Activated naive CD4-positive, alpha-beta T cell treated with anti-CD3 and anti-CD28 coated beads, Interleukin-2, amount 50 U/mL, for 72 hours (primary cell): ENCODE measurements at places on chromosomes 7 and 10.
A peak's percentile ranks its signal among the peaks of the same experiment; 100 is the strongest.

DNA sequence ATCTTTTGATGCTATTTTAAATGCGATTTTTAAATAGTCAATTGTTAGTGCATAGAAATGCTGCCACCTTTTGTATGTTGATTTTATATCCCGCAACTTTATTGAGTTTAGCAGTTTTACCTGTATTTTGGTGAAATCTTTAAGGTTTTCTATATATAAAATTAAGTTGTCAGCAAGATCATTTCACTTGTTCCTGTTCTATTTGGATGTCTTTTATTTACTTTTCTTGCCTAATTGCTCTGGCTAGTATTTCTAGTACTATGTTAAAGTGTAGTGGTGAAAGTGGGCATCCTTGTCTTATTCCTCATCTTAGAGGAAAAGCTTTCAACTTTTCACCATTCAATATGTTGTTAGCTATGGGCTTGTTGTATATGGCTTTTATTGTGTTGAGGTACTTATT, 813.3 kb upstream of the CELF2 start:
- no peak for DNase-seq

- no peak for DNase-seq
These were observed 50.4 kb downstream of the CPEB3 start for GRCh38 chr10:92240289-92241157.

GRCh38 chr7:146054909-146055308, 61.7 kb upstream of the CNTNAP2 start:
- DNase-seq: no peak

DNA sequence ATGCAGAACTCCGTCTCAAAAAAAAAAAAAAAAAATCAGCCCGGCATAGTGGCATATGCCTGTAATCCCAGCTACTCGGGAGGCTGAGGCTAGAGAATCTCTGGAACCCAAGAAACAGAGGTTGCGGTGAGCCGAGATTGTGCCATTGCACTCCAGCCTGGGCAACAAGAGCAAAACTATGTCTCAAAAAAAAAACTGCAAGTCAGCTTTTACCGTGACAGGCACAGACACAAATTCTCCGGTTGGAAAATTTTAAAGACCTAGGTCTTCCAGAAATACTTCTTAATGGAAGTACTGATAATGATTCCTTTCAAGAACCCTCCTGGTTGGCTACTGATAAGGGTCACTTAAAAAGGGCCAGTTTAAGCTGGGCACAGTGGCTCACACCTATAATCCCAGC, 19.4 kb upstream of the ARPC1B start:
- no peak for DNase-seq

GRCh38 chr10:101941871-101942270, 98.3 kb upstream of the KCNIP2 start:
- no peak for DNase-seq

- peak; percentile 76 for DNase-seq
These were observed 86.3 kb downstream of the RNF216 start for GRCh38 chr7:5694912-5695726.

- no peak for DNase-seq
These were observed 67.0 kb upstream of the GPR158 start for GRCh38 chr10:25107756-25108155.

DNA sequence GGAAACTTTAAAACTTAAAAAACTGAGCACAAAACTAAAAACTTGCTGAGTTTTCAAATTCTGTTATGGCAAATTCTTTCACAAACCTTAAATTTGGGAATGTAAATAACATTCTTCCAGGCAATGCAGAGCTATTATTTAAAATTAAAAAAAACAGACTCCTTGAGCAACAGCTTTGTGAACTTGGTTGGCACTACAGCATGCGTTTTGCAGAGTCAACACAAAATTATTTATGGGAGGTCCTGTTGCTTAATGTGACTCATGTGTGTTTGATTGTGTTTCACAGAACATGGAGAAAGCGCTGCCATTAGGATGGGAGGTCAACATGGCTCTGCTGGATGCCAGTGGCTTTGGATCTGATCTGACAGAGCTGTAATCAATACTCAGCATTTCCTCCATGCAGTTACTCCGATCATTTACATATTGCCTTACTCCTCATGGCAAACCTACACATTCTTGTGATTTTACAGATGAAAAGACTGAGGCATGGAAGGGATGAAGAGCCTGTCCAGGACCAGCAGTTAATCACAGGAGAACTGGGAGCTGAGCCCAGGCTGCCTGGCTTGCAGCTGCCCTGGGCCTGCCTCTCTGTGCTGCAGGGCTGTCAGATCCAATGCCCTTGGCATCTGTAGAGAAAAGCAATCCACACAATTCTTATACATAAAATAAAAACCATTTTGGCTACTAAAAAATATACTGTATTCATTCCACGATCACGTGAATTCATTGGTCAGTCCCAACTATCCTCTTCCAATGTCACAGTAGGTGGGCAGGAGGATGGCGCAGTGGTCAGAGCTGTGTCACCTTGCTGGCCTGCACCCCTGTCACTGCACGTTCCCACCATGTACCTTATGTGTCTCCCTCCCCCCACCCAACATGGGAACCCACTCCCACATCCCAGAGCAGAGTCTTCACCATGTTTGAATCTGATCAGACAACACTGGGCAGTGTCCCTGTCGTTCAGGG, 200.9 kb downstream of the CXCL12 start:
- DNase-seq: no peak

GRCh38 chr7:151869455-151869854, 7.5 kb downstream of the PRKAG2 start:
- DNase-seq: no peak

DNA sequence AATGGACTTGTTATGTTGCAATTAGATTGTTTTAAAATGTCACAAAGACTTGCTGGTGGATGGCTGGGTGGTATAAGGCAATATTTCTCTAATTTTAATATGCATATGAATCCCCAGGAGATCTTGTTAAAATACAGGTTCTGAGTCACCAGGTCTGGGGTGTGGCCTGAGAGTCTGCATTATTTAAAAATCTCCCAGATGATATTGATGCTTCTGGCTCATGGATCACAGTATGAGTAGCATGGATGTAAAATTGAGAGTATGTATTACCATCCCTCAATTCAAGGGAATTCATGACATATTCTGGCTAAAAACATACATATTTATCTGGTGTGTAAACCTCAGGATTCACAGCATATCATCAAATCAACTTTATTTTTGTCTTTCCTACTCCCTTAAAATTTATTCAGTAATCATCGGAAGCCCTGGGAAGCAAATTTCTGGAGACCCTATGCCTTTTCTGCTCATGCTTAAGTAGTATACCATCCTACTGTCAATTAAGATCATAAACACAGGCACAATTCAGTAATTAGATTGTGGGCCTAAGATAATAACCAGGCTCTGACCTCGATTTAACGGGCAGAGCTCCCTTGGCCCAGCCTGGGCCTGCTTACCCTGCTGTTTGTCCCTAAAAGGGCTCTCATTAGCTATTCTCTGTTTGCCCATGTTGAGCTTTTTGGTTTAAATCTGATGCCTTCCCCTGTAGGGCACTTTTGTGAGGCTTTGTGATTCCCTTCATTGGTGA, 29.6 kb upstream of the ICA1 start:
- no peak for DNase-seq
